ENCODE measurements at places on chromosomes 6 and 20. TPM values are rescaled to one million over a fixed set of nuclear protein-coding genes. Genes with fewer than 3 reads are reported as not detected.

The EDN1 gene
- 8.6 TPM for total RNA-seq

The SSTR4 gene
- not detected for total RNA-seq

The PPP1R16B gene
- total RNA-seq = not detected

The TNFRSF21 gene
- total RNA-seq = 2.5 TPM

The EYA4 gene
- total RNA-seq = 11.9 TPM

The STX11 gene
- 0.54 TPM for total RNA-seq

The C6orf47 gene
- 13.1 TPM for total RNA-seq

The PPP1R14C gene
- not detected for total RNA-seq

The FHL5 gene
- not detected for total RNA-seq

The KHDRBS2 gene
- total RNA-seq = not detected

The SIRPD gene
- total RNA-seq = not detected

The TRIM27 gene
- 48.0 TPM for total RNA-seq

The CALHM4 gene
- not detected for total RNA-seq

The NMBR gene
- not detected for total RNA-seq

The SLC25A27 gene
- total RNA-seq = 0.28 TPM

The UBE2C gene
- total RNA-seq = 43.6 TPM

The LY6G5C gene
- 0.18 TPM for total RNA-seq

The LHFPL5 gene
- not detected for total RNA-seq

The GPX5 gene
- total RNA-seq = not detected

The F13A1 gene
- total RNA-seq = not detected

The HLA-DQB1 gene
- total RNA-seq = not detected

The RXRB gene
- 16.7 TPM for total RNA-seq

The WFDC10A gene
- not detected for total RNA-seq

The FAM83C gene
- total RNA-seq = not detected

The ARMC2 gene
- total RNA-seq = 0.72 TPM

The LRRN4 gene
- under 0.01 TPM for total RNA-seq

The MYL9 gene
- total RNA-seq = 97.5 TPM

The MCHR2 gene
- not detected for total RNA-seq

The PMEPA1 gene
- 1.4 TPM for total RNA-seq

The PHACTR1 gene
- not detected for total RNA-seq

The RIPOR2 gene
- 0.83 TPM for total RNA-seq

The NEDD9 gene
- 16.7 TPM for total RNA-seq

The PLAGL1 gene
- 23.3 TPM for total RNA-seq

The FERMT1 gene
- 1.7 TPM for total RNA-seq

The KIAA0408 gene
- 0.90 TPM for total RNA-seq

The SRSF3 gene
- total RNA-seq = 237 TPM

The DNMT3B gene
- 1.3 TPM for total RNA-seq
